ENCODE measurements at places on chromosomes 5 and 9. TPM values are rescaled to one million over a fixed set of nuclear protein-coding genes. Genes with fewer than 3 reads are reported as not detected.

DRD1 gene
- 0.81 TPM for polyA plus RNA-seq

PLCXD3 gene
- polyA plus RNA-seq = 2.5 TPM

LTC4S gene
- 12.8 TPM for polyA plus RNA-seq

GBA2 gene
- 51.4 TPM for polyA plus RNA-seq

PTPRD gene
- polyA plus RNA-seq = 7.3 TPM

MCIDAS gene
- polyA plus RNA-seq = 0.23 TPM

GIN1 gene
- polyA plus RNA-seq = 6.4 TPM

ARL14EPL gene
- not detected for polyA plus RNA-seq

MGAT1 gene
- polyA plus RNA-seq = 179 TPM

LRRC70 gene
- 5.4 TPM for polyA plus RNA-seq
